ENCODE measurements at places on chromosomes 1 and 21.
A peak's percentile ranks its signal among the peaks of the same experiment; 100 is the strongest.

DNA sequence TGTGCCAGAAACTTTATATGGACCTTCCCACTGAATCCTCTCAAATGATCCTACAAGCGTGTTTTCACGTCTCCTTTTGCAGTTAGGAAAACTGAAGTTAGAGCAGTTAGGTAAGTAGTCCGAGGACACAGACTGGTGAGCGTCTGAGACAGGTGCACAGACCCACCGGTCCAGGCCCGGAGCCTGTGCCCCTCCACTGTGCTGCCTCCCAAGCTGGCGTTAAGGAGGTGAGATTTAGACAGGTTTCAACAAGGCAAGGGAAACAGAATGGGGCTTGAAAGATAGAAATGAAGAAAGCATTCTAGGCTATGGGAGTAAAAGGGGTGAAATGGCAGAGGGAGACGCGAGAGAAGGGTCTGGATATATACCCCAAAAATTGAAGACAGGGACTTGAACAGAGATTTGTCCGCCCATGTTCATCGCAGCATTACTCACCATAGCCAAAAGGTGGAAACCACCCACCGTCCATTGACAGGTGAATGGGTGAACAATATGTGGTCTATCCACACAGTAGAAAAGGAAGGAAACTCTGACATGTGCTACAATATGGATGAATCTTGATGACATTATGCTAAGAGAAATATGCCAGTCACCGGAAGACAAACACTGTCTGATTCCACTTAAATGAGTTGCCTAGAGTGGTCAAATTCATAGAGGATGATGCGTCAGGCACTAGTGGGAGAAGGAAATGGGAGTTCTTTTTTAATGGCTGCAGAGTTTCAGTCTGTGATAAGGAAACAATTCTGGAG lies 15.7 kb upstream of the PKP1 start:
- no peak for DNase-seq

- DNase-seq, result no peak
Observed at GRCh38 chr1:115677565-115677964, 35.8 kb downstream of the VANGL1 start.

DNA sequence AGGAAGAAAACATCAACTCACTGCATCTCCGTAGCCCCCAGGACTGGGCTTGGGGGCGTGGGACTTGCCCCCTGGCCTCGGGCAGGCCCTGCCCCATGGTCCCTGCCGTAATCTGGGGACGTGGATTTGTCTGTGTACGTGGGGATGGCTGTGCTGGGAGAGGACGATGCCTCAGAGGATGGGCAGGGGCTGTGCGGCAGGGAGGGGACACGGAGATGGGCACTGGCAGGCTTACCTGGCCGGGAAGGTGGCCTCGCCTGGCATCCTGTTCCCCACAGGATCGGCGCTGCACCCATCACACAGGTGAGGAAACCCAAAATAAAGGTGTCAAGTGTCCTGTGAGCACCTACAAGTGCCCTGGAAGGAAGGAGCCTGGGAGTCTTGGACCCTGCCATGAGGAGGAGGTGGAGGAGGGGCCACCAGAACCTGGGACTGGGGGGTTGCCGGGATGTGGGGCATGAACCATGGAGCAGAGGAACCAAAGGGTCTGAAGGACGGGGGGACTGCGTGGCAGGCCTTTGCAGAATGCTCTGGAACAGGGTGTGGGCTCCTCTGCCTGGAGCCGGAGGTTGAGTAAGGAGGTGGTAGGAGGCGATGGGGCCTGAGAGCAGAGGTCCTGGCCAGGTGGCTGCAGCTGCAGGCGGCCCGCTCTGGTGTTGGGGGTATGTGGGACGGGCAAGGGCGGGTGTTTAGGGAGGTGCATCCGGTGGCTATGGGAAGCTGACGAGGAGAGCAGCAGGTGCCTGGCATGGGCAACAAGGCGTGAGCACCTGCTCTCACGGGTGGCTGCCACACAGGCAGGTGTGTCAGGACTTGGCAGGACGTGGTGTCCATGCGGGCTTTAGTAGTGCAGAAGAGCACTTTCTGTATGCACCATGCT lies 27.8 kb upstream of the LRRC3 start:
- no peak for DNase-seq

DNA sequence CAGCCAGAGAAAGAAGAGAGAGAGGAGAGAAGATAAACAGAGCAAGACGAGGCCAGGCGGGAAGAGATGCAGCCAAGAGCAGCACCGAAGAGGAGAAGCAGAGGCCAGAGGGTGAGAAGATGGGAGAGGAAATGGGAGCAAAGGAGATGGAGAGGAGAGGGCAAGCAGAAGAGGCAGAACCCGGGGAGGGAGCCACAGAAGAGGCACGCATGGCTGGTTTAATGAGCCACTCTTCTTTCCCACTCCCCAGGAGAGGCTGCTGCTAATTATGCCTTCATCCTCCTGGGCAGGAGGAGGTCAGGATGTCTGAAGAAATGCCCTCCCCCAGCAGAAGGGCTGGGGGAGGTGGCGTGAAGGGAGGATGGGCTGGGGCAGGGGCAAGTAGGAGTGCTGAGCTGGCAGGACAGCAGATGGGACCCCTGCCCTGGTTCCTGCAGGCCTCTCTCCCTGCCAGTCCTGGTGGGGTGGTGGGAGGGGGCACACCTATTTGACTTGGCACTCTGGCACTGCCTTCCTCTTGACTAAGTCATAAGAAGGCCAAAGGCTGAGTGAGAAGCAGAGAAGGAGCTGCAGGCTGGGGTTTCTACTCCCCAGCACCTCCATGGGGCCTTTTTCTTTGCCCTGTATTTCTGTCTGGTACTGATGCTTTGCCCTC lies 32.3 kb downstream of the KIRREL1 start:
- DNase-seq, result no peak

DNA sequence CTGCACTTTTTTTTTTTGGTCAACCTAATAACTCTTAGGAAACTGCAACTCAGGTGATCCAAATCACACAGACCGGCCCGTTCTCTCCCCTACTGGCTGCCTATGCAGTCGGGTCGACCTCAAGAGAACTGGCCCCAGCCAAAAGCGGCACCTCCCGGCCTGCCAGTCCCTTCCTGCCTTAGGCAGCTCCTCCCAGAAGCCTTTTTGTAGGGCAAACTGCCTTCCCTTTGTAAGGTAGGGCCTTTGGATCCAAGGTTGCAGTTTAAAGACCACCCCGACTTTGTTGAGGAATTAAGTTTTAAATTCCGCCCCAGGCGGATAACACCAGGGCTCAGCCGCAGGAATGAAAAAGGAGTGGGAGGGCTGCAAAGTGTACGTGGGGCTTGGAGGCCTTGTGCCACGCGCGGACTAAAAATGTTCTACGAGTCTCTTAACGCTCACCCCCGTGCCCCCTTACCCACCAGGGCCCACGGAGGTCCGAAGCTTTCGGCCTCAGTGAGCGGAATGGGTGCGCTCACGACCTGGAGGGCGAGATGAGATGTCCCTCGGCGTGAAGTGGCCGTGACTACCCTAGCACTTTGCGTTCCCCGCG lies 642 bp upstream of the ST3GAL3 start:
- no peak for DNase-seq

DNA sequence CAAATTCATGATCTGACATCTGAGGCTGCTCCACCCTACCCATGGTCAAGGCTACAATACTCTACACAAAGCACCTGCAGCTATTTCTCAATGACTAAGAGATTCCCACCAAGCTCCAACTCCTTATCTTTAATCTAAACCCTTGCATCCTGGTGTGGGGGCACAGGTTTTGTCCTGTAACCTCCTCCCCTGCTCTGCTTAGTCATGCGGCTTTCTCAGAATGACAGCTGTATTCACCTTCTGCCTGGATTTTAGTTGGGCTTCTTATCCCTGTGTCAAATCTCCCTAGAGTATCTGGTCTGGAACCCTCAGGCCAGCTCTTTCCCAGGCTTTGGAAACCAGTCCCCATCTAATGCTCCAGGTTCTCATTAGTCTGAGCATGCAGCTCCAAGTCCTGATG lies 159.0 kb downstream of the BARHL2 start:
- no peak for DNase-seq

GRCh38 chr1:191086910-191087309 lies 609.2 kb upstream of the BRINP3 start:
- DNase-seq, result no peak

DNA sequence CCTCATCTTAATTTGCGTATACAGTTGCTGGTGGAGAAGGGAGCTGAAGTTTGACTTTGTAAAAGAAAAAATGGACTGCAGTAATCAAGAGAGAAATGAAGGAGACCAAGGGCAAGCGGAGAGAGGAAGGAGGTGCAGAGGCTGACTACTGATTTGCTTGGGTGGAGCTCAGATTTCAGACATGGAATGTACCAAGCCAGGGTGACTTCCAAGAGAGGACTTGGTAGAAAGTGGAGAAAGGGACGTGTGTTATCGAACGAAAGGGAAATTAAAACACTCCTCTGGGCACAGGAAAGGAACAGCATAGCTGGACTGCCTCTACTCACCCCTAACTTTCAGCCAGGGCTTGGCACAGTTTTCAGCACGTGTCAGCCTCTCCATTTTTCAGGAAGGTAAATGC lies 15.1 kb upstream of the HEATR1 start:
- DNase-seq, result no peak

DNA sequence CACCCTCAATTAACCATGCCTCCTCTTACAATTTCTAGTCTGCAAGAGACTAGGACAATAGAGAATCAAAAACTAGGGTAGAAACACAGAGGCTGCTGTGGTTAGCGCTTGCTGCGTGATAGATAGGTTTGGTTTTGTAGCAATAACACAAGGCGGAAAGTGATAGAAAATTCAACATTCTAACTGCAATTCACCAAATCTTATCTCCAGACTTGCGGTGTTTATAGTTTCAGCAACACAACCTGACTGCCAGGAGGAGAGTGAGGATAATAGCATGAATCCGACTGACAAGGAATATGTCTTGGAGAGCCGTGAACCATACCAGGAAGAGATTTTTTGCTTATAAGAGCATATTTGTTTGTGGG lies 30.7 kb upstream of the IFNAR2 start:
- no peak for DNase-seq

- no peak for DNase-seq
Observed at GRCh38 chr1:234409328-234409727, 36.1 kb downstream of the COA6 start.

DNA sequence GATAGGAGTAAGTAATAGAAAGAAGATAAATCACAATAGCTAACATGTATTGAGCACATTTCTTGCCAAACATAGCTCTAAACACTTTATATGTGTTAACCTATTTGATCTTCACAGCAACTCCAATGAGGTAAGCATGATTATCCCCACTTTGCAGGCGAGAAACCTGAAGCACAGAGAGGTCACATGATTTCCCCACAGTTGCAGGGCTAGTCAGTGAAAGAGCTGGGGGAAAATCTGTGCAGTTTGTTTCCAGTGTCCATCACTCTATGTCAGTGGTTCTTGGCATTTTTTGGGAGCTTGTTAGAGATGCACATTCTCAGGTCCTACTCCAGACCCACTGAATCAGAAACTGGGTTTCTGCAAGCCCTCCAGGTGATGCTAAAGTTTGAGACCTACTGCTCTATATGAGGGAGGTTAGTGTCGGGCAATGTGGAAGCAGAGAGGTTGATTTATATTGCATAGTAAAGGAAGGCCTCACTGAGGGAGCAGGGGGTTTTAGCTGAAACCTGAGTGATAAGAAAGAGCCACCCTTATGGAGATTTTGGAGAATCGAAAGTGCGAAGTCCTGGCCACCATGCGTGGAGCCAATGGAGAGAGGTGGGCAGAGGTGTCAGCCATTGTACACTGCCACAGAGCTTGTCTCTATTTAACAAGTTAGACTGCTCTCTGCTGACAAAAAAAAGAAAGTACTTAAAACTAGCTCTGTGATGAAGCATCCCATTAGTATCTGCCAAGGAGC lies 20.9 kb downstream of the MCOLN3 start:
- no peak for DNase-seq

DNA sequence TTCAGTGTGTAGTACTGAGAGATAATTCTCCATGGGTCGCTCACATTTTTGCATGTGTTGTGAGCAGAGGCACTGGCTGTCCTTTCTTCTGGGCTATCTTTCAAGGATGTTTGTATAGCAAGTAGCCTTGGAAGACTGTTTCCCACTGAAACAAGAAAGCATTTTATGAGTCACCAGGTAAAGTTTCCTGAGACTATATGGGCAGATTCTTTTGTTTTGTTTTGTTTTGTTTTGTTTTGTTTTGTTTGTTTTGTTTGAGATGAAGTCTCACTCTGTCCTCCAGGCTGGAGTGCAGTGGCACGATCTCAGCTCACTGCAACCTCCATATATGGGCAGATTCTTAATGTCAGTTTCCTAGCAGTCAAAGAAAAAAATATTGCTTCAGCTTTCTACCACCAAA lies 912.6 kb downstream of the TTLL7 start:
- no peak for DNase-seq

GRCh38 chr1:108511764-108512163 lies 48.1 kb upstream of the EEIG2 start:
- no peak for DNase-seq

GRCh38 chr1:108190686-108191416 lies 9.3 kb downstream of the SLC25A24 start:
- no peak for DNase-seq

GRCh38 chr1:196481616-196482015 lies 126.6 kb downstream of the KCNT2 start:
- no peak for DNase-seq

DNA sequence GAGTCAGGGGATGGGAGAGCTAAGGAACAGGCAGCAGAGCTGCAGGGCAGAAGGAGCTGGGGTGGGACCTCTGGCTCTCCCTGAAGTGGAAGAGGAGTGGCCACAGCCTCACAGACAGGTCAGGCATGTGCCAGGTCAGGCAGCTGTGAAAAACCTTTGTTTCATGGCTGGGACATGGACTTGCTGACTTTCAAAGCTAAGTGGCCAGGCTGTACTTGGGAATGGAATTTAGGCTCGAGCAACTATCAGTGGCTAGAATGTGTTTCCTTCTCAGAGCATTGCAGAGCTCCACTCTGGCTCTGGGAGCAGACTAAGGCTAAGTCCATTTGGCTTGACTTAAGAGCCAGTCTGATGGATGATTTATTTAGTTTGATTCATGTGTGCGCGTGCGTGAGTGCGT lies 385.1 kb downstream of the LMX1A start:
- DNase-seq, result no peak

DNA sequence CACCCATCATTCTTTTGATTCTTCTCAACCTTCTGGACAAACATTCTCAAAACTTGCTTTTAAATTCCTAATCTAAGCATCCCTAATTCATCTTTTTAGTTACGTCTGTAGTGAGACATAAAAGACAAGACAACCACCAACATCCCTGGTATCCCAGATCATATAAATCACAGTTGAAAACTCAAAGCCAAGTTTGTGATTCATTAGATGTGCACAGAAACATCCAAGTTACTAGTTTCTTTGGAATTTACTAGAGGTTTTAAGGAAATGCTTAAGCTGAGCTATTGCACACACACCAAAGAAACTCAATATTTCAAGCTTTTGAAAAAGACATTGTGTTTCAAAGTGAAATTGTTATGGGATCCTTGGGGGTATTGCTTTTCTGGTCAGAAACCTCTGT lies 47.6 kb downstream of the ATP6V1G3 start:
- DNase-seq, result peak; percentile 50

GRCh38 chr1:203768256-203768655 lies 3.3 kb downstream of the LAX1 start:
- no peak for DNase-seq

GRCh38 chr1:32868806-32869455 lies 1.8 kb downstream of the FNDC5 start:
- DNase-seq, result no peak

GRCh38 chr1:202658769-202659168 lies 51.5 kb downstream of the SYT2 start:
- DNase-seq, result no peak

GRCh38 chr1:78980511-78980910 lies 26.0 kb downstream of the ADGRL4 start:
- DNase-seq, result no peak

Data from AG08396 (cell line).